GM12878 (cell line): ENCODE measurements at places on chromosomes 6 and 20.

DNA sequence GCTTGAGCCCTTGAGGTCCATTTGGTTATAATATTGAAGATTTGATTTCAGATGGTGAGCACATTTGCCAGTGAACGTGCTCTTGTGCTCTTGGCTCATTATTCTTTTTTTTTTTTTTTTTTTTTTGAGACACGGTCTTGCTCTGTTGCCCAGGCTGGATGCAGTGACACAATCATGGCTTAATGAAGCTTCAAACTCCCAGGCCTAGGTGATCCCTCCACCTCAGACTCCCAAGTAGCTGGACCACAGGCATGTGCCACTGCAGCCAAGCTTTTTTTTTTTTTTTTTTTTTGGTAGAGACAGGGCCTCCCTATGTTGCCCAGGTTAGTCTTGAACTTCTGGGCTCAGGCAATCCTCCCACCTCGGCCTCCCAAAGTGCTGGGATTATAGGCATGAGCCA, 176.2 kb downstream of the KLHL32 start:
- no peak for DNase-seq

- DNase-seq = peak; percentile 83
Measured at GRCh38 chr6:13273931-13274706, 54.2 kb downstream of the TBC1D7 start.

DNA sequence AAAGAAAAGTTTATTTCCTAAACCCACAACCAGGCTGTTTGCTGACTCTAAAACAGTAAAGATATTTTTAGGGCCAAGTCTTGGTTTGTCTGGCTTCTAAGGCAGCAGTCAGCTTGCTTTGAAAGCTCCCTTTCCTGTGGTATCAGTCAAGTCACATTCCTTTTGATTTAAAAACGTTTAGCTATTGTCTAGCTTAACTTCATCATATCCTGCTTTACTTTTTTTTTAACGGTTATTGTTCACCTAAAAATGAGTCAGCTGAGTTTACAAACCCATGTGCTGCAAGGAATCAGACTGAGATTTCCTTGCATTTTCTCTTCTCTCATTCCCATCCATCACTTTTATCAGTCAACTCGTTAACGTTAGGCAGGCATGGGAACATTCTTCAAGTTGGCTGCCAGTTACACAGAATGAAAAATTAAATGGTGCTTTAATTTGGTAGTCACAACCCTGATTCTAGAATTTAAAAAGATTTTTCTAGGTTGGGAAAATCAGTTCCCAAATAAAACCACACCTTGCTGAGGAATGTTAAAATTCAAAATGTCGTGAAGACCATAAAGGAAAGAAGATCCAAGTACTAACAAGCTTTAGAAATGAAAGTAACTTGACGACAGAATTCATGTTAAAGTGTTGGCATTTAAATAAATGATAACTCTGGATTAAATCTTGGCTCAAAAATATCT, 45.9 kb downstream of the ELOVL5 start:
- no peak for DNase-seq

GRCh38 chr6:23377830-23378229, 748.2 kb upstream of the NRSN1 start:
- no peak for DNase-seq

DNA sequence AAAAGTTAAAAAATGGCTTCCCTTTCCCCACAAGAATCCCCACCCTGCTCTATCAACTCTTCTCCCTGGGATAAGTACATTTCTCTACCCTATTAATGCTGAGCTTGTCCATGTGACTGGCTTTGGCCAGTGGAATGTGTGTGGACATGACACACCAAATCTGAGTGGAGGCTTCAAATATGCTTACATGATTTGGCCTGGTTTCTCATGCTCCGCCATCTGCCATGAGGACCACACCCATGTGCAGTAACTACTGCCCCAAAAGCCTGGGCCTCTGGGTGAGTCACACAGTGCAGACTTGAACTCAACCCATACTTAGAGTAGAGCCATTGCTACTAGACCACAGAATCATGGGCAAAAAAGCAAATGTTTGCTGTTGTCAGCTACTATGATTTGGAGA, 65.4 kb downstream of the PRND start:
- no peak for DNase-seq

DNA sequence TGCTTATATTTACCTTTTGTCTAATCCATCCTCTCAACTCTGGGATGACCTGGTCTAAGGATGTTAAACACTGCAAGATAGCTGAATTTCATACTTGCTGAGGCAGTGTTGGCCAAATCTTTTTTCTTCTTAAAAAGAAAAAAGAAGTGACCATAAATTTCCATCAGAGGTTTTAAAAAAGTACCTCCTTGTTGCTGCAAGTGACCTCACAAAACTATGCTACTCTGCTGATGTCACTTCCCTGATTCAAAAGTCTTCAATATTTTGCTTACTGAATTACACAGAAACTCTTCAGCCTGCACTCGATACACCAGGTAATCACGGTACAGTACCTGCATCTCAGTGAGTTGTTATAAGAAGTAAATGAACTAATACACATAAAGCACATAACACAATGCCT, 107.2 kb upstream of the PRDM1 start:
- no peak for DNase-seq

GRCh38 chr6:23522792-23523547, 603.0 kb upstream of the NRSN1 start:
- DNase-seq = no peak

DNA sequence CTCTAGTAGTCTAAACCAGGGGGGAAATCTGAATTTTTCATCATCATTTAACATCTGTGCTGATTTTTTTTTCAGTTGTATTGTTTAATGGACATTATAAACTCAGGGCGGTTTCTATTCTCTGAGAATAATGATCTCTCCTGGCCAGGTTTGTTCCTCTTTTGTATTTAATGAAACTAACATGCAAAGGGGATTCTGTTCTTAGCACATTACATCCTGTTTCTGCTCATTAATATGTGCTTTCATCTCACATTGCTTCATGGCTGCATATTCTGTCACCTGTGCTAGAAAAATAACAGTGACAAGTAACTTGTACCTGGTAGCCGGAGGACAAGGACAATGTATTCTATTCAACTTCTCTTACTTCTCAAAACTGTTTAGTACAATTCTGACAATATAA, 806 bp downstream of the HLA-DOB start:
- DNase-seq = peak; percentile 61

GRCh38 chr20:45445805-45446562, 23.6 kb upstream of the WFDC2 start:
- DNase-seq = no peak

DNA sequence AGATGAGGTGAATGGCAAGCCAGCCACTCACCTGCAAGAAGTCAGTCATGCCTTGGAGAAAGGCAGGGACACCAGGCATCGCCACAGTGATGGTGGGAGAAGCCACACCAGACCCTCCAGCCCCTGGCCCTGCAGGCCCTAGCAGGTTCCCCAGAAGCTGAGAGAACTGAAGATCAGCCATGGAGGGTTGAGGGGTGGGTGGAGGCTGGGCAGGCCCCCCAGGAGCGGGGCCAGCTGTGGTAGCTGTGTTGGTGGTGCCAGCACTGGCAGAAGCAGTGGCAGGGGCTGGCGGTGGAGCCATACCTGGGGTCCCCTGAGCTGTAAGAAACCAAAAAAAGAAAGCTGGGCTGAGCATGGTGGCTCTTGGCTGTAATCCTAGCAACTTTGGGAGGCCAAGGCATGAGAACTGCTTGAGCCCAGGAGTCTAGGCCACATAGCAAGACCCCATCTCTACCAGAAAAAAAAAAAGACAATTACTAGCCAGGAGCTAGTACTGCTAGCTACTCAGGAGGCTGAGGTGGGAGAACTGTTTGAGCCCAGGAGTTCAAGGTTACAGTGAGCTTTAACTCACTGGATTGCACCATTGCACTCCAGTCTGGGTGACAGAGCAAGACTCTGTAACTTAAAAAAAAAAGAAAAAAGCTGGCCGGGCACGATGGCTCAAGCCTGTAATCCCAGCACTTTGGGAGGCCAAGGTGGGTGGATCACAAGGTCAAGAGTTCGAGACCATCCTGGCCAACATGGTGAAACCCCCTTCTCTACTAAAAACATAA, 9.5 kb downstream of the BAG6 start:
- no peak for DNase-seq

DNA sequence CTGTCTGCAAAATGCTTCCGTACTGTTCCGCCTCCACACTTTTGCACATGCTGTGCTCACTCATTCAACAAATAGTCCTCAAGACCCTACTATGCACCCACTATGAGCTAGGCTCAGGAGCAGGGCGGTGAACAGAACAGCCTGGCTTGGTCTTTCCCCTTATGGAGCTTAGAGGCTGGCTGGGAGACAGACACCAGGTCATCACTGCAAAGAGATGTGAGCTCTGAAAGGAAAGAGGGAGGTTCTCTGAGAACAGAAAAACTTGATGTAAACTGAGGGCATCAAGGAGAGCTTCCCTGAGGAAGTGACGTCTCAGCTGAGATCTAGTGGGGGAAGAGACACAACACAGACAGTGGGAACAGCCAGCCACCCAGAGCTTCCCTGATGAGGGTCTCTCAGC, 31.0 kb upstream of the TGM2 start:
- no peak for DNase-seq

DNA sequence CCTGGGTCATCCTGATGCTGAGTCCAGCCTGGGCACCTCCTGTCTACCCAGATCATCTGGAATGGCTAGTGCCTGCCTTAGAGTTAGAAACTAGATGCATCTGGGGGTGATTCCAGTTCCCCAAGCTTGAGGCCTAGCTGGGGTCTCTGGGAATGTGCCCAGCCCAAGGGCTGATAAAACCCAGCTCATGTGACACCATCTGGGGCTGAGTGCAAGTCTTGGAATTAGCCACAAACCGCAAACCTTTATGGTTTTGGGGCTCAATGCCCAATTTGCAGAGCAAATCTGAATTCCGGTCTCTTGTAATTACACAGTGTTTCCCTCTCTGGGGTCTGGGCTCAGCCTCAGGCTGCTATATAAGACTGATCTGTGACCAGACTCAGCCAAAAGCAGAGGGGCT, at the start of gene BPIFB4:
Gene BPIFB4 (plus strand): TSS at position 385 of the 400 bp plus-strand sequence. CDS start 1,884 bp downstream, outside the sequence.
- DNase-seq = no peak

DNA sequence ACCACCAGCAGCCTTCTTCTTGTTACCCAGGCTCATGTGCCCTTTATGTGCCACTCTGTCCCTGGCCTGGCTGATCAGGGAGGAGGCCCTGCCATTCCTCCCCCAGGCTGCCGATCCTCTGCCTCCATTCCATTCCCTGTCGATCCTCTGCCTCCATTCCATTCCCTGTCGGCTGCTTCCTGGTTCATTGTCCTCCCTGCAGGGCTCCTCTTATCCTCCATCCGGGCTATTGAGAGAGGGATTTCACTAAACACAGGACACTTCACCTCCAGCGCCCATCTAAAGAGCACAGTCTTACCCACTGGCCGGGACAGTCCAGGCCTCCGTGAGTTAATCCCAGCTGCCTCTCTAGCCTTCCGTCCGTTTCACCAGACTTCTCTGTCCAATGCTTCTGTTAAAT, 7.7 kb upstream of the TTLL2 start:
- DNase-seq = no peak

DNA sequence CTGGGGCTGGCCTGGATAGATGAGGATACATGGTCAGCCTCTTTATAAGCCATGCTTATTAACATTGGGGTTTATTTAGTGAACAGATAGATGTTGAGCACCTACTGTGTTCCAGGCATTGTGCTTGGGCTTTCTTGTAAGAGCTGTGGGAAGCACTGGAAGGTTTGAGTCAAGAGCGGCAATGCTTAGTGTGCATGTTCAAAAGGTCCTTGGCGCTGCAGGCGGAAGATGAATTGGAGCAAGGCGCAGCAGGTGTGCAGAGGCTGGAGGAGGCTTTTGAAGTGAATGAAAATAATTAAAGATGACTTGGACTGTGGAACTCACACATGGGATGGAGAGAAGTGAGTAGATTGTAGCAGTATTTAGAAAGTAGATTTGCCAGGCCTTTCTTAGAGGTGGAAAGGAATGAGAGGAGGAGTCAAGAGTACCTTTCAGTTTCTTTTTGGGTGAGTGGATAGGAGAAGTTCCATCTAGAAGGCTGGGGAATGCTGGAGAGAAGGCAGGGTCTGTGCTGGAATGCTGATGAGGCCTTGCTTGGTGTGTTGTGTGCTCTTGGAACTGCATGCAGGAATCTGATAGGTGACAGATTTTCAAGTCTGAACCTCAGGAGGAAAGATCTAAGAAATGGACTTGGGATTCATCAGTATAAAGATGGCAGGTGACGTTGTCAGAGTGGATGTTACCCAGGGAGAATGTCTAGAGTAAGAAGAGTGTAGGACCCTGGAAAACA, 26.4 kb downstream of the SNX9 start:
- DNase-seq = no peak

DNA sequence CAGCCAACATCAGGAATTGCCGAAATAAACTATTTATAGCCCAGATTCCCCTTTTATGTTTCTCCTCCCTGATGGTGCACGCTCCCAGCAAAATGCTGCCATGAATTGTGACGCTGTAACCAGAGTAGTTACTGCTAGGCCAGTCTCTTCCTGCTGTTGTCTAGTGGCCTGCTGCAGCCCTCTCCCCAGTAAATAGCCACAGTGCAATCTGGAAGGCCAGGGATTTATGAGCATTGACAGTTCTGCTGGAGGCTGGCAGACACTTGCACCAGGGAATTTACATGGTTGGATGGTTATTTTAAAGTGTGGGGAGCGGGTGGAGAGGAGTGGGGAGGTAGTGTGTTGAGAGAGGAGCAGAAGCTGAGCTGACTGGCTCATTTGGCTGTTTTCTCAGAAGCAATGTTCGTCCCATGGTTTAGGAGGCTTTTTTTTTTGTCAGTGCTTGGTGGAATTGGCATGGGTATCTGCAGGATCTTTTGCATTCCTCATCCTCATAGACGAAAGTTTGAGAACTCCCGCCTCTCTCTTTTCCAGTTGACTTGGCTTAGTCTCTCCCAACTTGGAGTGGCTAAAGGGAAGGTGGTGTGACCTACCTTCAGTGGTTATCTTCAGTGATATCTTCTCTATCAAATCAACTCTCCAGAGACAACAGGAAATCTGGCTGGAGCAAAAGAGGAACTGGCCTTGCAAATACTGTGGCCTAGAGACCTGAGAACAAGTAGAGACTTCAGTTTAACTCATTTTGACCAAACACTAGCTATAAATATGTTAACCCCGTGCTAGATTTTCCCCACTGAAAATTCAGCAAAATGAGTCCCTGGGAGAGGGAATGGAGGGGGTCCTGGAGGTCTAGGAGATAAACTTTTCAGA, 99.3 kb upstream of the VSTM2L start:
- DNase-seq = peak; percentile 67

GRCh38 chr20:14643146-14643545, 305.7 kb upstream of the FLRT3 start:
- DNase-seq = no peak

GRCh38 chr6:133432021-133432989, 191.1 kb downstream of the EYA4 start:
- no peak for DNase-seq

- DNase-seq = no peak
Measured at GRCh38 chr20:46126440-46127056, 8.4 kb downstream of the CD40 start.
